Urinary bladder (tissue), 4 donors: ENCODE measurements at places on chromosomes 13 and 19. TPM values are rescaled to one million over a fixed set of nuclear protein-coding genes. Genes with fewer than 3 reads are reported as not detected.

GRCh38 chr13:101623470-101624209, 171.2 kb downstream of the ITGBL1 start:
- no peak for DNase-seq

GRCh38 chr13:78139765-78140164, 221.1 kb upstream of the EDNRB start:
- no peak for DNase-seq

ATP4B gene
- not detected for total RNA-seq

IRGC gene
- total RNA-seq: not detected

ARHGEF1 gene
- 20.1 TPM for total RNA-seq

- no peak for DNase-seq
These were observed 21.5 kb upstream of the FOSB start for GRCh38 chr19:45446295-45446694.

- no peak for DNase-seq
These were observed 27.9 kb upstream of the IGFL1 start for GRCh38 chr19:46201454-46202310.

DNA sequence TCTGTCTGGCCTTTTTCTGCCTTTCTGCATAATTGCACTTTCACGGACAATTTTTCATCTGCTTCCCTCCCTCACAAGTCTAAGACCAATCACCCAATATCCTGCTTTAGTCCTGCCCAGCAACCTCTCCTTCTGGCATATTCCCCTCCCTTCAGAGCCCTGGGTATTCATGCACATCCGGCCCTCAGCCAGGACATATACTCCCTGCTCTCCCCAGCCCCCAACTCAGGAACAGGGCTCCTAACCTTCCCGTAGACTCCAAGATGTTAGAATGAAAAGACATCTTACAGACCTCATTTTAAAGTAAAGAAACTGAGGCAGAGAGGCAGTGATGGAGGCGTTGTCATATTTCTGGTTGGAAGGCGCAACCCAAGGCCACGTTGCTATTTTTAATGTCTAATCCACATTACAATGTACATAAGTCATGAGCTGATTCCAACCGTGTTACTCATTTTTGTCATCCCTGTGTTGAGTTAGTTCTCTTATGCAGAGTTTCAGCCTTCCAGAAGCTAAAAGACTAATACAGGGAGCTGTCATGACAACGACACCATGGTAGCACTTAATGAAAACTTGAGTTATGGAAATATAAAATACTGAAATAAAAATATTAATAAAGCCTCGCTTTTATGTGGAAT, 209.2 kb downstream of the TSHZ3 start:
- no peak for DNase-seq

- no peak for DNase-seq
These were observed 466.3 kb downstream of the PCDH17 start for GRCh38 chr13:58097831-58098230.

IGSF23 gene
- not detected for total RNA-seq

- DNase-seq: no peak
These were observed 592.9 kb downstream of the KCTD12 start for GRCh38 chr13:76293346-76293745.

HS6ST3 gene
- total RNA-seq: 1.4 TPM

- no peak for DNase-seq
These were observed 199.2 kb downstream of the DLEU7 start for GRCh38 chr13:50644081-50644871.

- no peak for DNase-seq
These were observed 15.9 kb upstream of the S1PR4 start for GRCh38 chr19:3162418-3163229.

DNA sequence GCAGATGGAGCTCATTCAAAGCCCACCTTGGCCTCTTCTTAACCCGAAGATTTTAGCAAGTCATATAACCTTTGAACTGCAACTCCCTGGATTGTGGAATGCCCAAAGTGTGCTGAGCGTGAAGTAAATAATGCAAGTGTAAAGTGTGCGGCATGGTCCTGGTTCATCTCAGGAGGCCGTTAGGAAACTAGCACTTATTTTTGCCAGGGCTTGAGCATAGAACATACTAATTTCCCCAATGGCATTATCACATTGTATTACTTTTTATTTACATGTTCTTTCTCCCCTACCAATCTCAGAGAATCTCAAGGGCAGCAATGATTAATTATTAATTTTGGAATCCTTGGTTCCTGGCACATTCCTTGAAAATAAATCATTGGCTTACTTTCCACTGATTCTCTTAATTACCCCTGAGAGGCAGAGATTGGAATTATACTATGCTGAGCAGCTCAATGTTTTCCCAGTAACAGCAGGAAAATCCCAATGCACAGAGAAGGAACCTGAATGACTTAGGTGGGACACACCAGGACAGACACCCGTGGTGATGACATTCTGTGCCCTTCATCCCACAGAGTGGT, 128.8 kb upstream of the GJB6 start:
- no peak for DNase-seq

LSM7 gene
- total RNA-seq: 46.5 TPM

DNA sequence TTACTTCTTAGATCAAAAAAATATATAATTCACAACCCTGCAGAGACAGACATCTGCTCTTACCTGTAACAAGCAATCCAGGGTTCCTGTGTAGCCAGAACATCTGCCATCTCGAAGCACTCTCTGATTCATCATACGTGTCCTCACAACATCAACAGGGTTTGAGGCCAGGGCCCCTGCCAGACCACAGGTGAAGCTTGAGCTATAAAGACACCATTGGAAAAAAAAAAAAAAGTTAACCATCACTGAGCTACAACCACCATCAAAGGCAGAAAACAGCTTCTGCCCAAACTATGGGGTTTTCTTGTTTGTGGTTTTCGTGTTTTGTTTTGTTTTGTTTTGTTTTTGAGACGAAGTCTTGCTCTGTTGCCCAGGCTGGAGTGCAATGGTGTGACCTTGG, 19.3 kb downstream of the SLC25A30 start:
- DNase-seq: no peak

DNA sequence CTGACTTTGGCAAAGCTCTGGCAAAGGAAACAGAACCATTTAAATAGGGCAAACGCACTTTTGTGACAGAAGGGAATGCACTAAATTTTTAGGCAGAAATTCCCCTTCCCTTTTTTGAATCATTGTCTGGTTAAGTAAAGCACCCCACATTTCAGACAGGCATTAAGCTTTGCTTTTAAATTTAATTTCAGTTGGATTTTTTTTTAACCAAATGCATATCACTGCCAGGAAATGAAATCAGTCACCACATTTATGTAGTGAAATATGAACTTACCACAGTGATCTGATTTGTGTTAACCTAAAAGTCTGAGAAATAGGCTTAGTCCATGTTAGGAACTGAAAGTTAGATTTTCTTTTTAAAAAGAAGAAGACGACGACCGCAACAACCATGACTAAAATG, 10.8 kb downstream of the GPR183 start:
- DNase-seq: no peak

DNA sequence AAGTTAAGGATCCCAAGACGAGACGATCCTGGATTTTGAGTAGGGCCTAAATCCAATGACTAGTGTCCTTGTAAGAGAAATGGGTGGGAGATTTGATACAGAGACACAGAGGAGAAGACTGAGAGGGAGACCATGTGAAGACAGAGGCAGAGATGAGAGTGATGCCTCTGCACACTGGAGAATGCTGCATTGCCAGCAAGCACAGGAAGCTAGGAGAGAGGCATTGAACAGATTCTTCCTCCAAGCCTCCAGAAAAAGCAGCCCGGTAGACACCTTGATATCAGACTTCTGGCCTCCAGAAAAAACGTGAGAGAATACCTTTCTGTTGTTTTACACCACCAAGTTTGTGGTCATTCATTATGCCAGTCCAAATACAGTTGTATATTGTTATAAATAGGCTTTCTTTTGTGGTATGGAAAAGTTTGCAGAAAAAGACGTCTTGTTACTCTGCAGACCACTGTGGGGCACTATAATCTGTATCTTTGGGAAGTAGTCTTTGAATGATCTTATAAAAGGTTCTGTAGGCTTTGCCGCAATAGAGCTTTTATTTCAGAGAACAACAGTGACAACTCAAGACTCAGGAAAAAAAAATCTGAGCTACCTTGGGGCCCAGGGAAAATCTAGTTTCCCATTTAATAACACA, 17.9 kb upstream of the RFC3 start:
- DNase-seq: peak; percentile 40

DNA sequence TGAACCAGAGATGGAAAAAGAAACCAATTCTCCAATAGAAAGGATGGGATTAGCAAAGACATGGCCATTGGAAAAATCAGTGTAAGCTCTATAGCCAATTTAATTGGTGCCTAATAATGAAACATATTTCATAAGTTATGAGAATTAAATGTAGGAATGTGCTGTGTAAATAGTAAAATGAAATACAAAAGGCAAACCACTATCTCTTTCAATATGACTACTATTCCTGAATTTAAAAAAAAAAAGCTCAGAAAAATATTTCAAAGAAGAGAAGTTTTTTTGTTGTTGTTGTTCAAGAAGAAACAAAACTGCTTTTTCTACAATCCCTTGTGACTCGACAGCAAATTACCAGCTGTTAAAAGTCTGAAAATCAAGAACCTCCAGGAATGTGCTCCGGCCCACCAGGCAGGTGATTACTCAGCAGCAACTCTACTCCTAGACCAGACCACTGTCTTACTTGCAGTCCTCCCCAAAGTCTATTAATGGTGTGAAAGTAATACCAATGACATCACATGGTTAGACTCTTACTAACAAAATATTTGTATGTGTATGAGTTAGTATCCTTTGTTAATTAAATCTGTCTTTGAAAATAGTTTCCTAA, 362.4 kb downstream of the KCTD12 start:
- no peak for DNase-seq

DNA sequence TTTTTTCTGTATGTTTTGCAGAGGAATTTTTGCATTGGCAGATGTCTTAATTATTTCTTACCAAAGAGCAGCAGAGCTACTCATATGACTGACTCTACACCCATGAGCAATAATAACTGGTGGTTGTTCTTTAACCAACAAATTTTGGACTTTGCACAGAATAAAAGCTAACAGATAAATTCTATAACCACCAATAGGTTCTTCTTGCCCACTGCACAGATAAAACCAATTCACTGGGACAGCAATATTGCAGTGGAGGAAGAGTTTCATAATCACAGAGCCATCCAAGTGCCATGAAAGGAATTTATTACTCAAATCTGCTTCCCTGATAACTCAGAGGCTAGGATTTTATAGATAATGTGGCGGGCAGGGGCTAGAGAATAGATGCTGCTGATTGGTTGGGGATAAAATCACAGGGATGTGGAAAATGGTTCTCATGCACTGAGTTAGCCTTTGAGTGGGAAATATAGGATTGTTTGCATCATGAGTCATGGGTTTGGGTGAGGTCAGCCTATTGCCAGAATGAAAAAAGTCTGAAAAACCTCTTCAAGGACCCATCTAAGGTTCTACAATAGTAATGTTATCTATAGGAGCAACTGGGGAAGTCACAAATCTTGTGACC, 104.3 kb upstream of the PCDH17 start:
- no peak for DNase-seq

LRFN3 gene
- 1.9 TPM for total RNA-seq

GRCh38 chr13:104979281-104980030, 1556.0 kb downstream of the EFNB2 start:
- DNase-seq: no peak

DNA sequence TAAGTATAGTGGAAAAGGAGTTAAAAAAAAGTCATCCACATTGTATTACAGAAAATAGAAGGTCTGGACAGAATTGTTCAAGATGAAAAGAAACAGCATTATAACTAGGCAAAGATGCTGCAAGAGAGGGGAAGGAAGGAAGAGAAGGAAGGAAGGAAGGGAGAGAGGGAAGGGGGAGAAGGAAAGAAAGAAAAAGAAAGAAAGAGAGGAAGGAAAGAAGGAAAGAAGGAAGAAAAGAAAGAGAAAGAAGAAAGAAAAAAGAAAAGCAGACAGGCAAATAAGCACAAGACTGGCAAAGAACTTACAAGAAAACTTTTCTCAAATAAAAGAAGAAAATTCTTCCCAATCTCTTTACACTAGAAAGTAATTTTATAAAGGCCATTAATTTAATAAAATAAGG, 15.1 kb upstream of the FLT1 start:
- no peak for DNase-seq

DNA sequence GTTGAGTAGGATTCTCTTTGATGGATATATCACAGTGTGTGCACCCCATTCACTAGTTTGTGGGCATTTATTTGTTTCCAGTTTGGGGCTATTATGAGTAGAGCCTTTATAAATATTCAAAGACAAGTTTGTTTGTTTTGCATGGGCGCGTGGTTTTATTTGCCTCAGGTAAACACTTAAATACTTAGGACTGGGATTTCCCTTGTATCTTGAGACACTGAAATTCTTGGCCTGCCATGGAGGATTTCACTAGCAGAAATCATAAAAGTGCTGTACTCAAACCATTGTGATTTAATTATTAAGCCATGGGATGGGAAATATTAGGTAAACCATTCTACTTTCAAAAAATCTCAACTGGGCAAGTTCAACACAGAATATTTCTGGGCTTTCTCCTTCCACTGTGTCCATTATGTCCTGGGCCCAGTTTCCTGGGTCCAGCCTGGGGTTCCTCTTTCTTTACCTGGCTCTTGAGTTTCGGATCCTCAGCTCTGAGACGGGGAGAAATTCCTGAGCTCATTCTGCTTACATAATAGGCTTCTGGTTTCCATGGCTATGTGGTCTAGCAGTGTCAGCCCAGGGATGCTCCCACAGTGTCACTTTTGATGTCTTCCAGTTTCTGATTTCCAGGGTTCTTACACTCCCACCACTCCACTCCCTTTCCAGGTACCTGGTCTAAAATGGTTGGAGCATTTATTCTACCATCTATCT, 14.4 kb downstream of the MYO16 start:
- DNase-seq: no peak

CEACAM16 gene
- total RNA-seq: not detected
